ENCODE measurements at places on chromosomes 1 and 21.

GRCh38 chr1:101463195-101463594 lies 226.4 kb downstream of the S1PR1 start:
- no peak overlapping the region for H3K4me3 ChIP-seq
- no peaks in the 10 kb centered on the region for H3K36me3 ChIP-seq
- H3K4me1 ChIP-seq: no peaks in the 10 kb centered on the region
- no peak for DNase-seq
- H3K27ac ChIP-seq: no peak overlapping the region

- no peak overlapping the region for H3K27ac ChIP-seq
- H3K36me3 ChIP-seq: no peaks in the 10 kb centered on the region
- H3K27me3 ChIP-seq: no peaks in the 10 kb centered on the region
- peaks cover 27% of the 10 kb centered on the region for H3K4me1 ChIP-seq
- DNase-seq: no peak
These were observed 159.7 kb upstream of the NRIP1 start for GRCh38 chr21:15224346-15225086.

DNA sequence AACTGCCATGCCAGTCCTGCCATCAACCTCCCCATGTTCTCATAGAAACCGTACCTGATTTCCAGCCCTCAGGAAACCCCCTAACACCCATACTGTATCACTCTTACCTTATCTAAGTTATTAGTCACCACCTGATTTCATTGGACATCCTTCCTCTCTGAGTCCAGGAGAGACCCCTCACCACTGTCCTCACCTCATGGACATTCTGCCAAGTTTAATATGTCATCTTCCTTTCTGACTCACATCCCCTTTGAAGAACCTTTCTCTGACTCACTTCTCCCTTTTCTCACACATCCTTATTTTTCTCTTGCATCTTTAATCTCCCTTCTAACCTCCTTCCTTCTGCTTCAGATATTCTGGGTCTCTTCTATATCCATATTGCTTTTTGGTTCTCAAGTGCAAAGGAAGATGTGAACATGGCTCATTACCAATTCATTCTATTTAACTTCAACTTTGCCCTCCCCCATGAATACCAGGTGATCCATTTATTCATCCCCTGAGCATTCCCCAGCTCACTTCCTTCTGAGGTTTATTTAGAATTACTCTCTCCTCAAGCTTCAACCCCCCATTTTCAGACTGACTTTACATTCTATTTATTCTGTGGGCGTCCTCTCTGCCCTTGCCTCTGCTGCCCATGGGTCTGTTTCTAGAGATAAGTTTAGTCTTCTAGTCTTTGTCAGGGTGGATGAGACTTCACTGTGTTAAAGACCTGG lies 206.8 kb upstream of the ESRRG start:
- H3K4me1 ChIP-seq: no peaks in the 10 kb centered on the region
- H3K27me3 ChIP-seq: no peaks in the 10 kb centered on the region
- no peak for DNase-seq

DNA sequence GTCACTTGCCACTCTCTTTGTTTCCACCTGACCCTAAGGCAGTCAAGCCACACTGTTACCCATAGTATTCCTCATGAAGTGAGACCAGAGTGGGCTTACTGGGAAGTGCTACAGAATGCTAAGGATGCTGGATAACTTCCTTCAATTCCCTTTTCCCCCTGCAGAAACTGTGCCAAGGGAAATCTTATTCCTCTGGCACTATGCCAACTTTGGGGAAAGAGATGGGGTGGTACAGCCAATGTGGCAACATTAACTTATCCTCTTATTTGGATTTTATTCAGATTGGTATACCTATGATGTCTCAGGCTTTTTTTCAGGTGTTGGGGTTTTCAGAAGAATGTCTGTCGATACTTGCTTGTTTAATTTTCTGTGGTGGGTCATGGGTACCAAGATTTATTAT lies 599.4 kb upstream of the PBX1 start:
- no peak overlapping the region for H3K27ac ChIP-seq
- no peak for DNase-seq
- no peaks in the 10 kb centered on the region for H3K36me3 ChIP-seq
- no peaks in the 10 kb centered on the region for H3K4me1 ChIP-seq
- no peak overlapping the region for H3K4me3 ChIP-seq
- H3K27me3 ChIP-seq: no peaks in the 10 kb centered on the region

DNA sequence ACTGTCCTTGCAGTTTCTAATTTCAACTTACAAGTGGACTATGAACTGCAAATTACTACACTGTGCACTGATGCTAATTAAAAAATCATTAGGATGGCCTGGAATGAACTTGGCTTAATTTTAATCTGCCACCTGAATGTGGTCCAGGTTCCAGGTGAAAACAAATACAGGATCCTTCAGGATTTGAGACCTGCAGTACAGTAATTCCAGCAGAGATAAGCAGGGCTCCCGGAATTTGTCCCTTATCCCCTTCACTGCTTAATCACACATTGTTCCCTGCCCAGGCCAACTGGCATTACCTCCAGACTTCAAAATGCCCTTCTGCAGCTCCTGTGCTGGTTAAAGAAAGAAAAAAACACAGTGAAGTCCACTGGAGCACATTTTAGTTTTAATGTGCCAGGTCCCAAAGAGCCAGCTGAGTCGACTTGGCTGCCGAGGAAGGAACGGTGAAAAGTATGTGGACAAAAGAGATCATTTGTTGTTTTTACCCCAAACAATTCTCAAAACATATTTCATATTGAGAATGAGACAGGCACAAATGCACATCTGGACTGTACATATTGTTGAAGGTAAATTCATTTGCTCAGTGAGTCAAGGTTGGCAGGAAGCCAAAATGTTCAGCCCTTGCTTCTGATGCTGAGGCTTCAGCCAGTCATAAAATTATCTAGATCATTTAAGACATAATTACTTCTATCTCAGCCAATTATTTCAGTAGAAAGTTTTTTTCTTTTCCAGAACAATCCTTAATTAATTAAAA lies 28.3 kb downstream of the DEGS1 start:
- no peak for DNase-seq
- no peaks in the 10 kb centered on the region for H3K27me3 ChIP-seq
- peaks cover 32% of the 10 kb centered on the region for H3K4me1 ChIP-seq
- H3K27ac ChIP-seq: peak overlapping the region; percentile 47
- no peaks in the 10 kb centered on the region for H3K36me3 ChIP-seq

- no peak for DNase-seq
- no peak overlapping the region for H3K27ac ChIP-seq
- H3K36me3 ChIP-seq: no peaks in the 10 kb centered on the region
These were observed 180.8 kb upstream of the CACYBP start for GRCh38 chr1:174818951-174819350.

- no peaks in the 10 kb centered on the region for H3K36me3 ChIP-seq
- no peaks in the 10 kb centered on the region for H3K4me1 ChIP-seq
- no peak overlapping the region for H3K4me3 ChIP-seq
- DNase-seq: no peak
- no peaks in the 10 kb centered on the region for H3K27me3 ChIP-seq
- no peak overlapping the region for H3K27ac ChIP-seq
These were observed 369.6 kb upstream of the ADGRL4 start for GRCh38 chr1:79376106-79376505.

- no peak overlapping the region for H3K4me3 ChIP-seq
- DNase-seq: no peak
- no peaks in the 10 kb centered on the region for H3K36me3 ChIP-seq
- H3K4me1 ChIP-seq: peaks cover 21% of the 10 kb centered on the region
These were observed 63.3 kb downstream of the GALNT2 start for GRCh38 chr1:230130172-230130944.

DNA sequence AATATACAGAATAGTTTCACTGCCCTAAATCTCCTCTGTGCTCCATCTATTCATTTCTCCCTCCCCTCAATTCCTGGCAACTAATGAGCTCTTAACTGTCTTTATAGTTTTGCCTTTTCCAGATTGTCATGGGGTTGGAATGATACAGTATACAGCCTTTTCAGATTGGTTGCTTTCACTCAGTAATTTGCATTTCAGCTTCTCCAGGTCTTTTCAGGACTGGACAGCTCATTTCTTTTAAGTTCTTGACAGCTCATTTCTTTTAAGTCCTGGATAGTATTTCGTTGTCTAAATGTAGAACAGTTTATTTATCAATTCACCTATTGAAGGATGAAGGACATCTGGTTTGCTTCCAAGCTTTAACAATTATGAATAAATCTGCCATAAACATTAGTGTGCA lies 22.6 kb downstream of the KRTAP21-3 start:
- H3K36me3 ChIP-seq: no peaks in the 10 kb centered on the region
- no peak overlapping the region for H3K27ac ChIP-seq
- DNase-seq: no peak
- no peak overlapping the region for H3K4me3 ChIP-seq
- no peaks in the 10 kb centered on the region for H3K4me1 ChIP-seq

GRCh38 chr1:56336982-56337381 lies 242.4 kb downstream of the PLPP3 start:
- no peak for DNase-seq
- no peaks in the 10 kb centered on the region for H3K4me1 ChIP-seq
- H3K27ac ChIP-seq: no peak overlapping the region
- no peak overlapping the region for H3K4me3 ChIP-seq
- H3K27me3 ChIP-seq: no peaks in the 10 kb centered on the region

GRCh38 chr1:37947364-37947763 lies 511 bp upstream of the INPP5B start:
- peak overlapping the region; percentile 68 for H3K4me3 ChIP-seq
- H3K27me3 ChIP-seq: no peaks in the 10 kb centered on the region
- H3K36me3 ChIP-seq: peaks cover 13% of the 10 kb centered on the region
- H3K4me1 ChIP-seq: peaks cover 14% of the 10 kb centered on the region
- no peak for DNase-seq
- H3K27ac ChIP-seq: no peak overlapping the region

DNA sequence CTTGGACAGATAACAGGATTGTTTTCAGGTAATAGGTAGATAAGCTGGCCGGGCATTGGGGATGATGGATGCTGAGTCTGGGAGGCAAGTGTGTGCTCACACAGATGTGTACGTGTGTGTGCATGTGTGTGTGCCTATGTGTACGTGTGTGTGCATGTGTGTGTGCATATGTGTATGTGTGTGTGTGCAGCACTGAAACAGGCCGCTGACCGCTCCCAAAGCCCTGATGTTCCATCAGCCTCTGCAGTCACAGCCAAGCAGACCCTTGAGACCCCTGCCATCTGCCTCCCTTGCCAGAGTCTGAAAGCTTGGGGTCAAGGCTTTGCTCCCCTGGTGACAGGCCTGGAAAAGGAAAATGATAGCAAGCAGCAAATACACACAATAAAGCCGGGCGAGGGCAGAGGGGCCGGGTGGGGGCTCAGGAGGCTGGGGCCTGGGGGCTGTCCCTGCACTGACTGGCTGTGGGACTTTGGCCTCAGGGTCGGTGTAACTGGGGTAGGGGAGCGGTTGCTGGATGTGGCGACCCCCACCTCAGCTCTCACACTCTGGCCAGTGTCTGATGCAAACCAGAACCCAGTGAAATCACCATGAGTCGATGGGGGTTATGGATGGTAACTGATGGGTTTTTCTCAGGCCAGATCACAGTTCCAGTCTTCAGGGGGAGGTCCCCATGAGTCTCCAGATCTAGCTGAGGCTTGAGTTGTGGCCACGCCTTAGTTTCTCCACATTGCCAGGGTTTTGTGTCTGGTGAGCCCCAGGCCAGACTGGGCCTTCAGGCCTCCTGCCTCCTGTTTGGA lies 9.2 kb upstream of the TNFRSF8 start:
- H3K4me1 ChIP-seq: peaks cover 18% of the 10 kb centered on the region
- no peak overlapping the region for H3K27ac ChIP-seq
- no peaks in the 10 kb centered on the region for H3K36me3 ChIP-seq
- no peaks in the 10 kb centered on the region for H3K27me3 ChIP-seq

DNA sequence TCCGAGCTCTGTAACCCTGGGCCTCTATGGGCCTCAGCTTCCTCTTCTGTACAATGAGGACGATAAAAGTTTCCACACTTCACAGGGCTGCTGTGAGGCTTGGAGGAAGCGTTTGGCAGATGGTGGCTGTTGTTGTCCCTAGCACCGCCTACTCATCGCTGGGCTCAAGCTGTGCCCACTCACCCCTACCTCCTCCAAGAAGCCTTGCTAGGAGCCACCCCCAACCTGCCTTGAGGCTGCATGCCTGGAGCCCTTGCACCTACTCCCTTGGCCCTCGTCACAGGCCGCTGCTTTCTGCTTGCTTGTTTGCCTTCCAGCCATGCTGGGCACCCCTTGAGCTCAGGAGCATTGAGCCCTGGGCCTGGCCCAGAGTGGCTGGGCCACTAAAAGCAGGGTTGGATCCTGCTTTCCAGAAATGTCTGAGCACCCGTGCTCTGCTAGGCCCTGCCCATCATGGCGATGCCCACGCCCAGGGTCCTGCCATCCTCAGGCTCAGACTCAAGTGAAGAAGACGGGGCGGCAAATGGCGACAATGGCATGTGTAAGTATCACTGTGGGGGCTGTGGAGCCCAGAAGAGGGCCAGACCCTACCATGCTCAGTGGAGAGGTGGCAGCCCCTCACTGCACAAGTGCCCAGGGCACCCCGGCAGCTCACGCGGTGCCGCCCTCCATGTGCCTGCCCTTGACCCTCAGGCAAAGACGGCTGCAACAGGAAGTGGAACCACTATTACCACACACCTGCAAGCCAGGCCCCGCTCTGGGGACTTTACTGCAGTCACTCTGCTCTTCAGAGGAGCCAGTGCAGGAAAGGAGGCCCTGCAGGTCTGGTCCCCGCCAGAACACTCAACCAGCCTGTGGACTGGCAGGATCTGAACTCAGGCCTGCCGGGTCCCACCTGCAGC lies 9.5 kb downstream of the SH3BGRL3 start:
- no peaks in the 10 kb centered on the region for H3K36me3 ChIP-seq
- no peaks in the 10 kb centered on the region for H3K27me3 ChIP-seq
- DNase-seq: peak; percentile 65

DNA sequence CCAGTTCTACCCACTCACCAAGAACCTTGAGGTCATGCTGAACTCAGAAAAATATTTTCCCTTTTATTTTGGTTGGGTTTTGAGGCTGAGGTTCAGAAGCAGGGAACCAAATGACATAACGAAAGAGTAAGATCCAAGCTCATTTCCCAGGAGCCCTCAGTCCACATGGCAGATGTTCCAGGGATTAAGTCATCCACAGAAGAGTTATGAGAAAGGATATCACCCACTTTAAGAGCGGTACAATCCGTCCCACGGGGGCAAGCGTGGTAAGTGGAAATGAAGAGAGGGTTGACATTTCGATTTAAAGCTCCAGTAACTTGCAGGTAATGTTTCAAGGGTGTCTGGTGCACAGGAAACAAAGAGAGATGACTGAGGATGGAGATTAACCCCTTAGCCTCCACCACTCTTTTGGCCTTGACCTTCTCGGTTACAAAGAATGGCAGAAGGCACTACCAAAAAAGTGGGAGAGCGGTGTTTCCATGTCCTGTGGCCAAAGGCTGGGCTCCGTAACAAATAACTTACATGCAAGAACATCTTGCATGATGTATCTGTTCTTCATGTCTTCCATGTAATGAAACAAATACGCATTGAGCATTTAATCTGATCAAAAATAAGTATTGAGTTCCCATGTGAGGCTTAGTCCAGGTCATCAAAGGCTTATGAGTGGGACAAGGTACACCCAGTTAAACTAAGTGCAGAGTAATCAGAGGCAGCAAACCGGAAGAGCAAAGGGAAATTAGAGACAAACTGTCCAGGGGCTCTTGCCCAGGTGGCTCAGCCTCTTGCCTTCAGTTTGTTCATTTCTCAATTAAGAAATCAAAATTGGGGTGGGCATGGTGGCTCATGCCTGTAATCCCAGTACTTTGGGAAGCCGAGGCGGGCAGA lies 241.4 kb downstream of the TOMM20 start:
- no peaks in the 10 kb centered on the region for H3K36me3 ChIP-seq
- peaks cover 25% of the 10 kb centered on the region for H3K4me1 ChIP-seq
- no peak overlapping the region for H3K4me3 ChIP-seq
- H3K27ac ChIP-seq: peak overlapping the region; percentile 64
- no peak for DNase-seq
- H3K27me3 ChIP-seq: no peaks in the 10 kb centered on the region

- H3K27me3 ChIP-seq: no peaks in the 10 kb centered on the region
- H3K36me3 ChIP-seq: no peaks in the 10 kb centered on the region
These were observed 23.7 kb downstream of the LRRC8B start for GRCh38 chr1:89548122-89548857.

Measured in suprapubic skin (tissue), 4 donors.